Activated T-helper 2 cell treated with anti-CD3 and anti-CD28 coated beads, Interferon-gamma antibody, Interleukin-2, Interleukin-4, amounts not matched to agents 10 μg/mL and 5 μg/mL and 100 μg/mL, durations not matched to agents 14 hours and 24 hours and 36 hours (primary cell): ENCODE measurements at places on chromosomes 4 and X. TPM values are rescaled to one million over a fixed set of nuclear protein-coding genes. Genes with fewer than 3 reads are reported as not detected.
A peak's percentile ranks its signal among the peaks of the same experiment; 100 is the strongest.

DNA sequence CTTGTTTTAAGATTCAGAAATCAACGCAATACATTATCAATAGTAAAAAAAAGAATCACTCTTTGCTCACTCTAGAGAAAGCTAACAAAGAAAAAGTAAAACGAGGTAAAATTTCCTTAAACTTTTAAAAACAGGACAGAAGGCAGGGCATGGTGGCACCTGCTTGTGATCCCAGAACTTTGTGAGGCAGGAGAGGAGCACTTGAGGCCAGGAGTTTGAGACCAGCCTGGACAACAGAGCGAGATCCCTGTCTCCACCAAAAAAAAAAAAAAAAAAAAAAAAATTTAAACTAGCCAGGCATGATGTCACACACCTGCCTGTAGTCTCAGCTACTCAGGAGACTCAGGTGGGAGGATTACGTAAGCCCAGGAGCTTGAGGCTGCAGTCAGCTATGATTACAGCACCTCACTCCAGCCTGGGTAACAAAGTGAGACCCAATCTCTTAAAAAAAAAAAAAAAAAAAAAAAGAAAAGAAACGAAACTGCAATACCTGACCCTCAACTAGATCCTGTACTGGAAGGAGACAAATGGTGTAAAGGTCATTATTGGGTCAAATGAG lies 3.5 kb downstream of the CCNI start:
- no peak for DNase-seq

DNA sequence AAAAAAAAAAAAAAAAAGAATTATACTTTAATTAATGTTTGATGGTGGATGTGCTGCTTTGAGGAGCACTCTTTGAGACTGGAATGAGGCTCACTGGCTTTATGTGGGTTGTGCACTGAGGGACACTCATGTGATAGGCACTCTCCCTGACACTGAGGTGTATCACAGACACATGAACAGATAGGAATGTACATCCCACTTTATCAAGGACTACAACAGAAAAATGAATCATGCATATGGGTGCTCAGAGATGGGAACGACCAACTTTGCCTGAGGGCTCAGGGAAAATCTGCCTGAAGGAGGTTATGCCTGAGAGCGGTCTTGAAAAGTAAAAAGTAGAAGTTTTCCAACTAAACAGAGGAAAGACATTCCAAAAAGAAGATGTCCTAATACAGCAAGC lies 97.7 kb upstream of the RBPJ start:
- DNase-seq: no peak

Gene FMR1NB
- not detected in 2 replicates for total RNA-seq

Gene COL4A6
- not detected in 2 replicates for total RNA-seq

DNA sequence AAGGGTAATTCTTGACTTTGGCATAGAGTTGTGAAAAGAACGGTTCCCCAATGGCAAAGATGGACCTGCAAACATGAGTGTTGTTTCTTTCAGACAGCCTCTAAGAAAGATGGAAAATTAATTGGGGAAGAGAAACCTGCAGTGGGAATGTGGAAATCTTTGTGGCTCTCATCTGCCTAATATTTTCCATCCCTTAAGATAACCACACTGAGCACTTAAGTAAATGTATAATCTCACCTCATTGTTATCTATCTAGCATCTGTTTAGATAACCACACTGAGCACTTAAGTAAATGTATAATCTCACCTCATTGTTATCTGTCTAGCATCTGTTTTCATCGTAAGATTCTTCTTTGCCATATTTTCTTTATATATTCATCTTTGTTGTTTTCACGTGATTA lies 149.3 kb downstream of the NWD2 start:
- no peak for DNase-seq

- no peak for DNase-seq
Measured at GRCh38 chr4:53477636-53478035, 100.2 kb downstream of the FIP1L1 start.

DNA sequence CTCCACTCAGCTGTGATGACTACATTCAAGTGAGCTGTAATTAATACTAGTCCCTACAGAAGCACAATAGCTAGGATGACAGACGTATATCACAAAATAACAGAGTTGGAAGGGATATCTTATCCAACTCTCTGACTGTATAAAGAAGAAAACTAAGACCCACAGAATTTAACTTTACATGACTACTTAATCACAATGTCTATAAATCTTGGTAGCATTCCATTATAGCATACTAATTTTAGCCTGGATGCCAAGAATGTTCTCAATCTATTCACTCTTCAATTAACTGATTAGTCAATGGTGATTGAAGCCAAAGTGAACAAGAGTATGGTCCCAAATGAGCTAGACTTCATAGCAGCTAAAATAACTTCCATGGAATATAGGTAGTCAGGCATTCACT lies 31.2 kb downstream of the RPS6KA6 start:
- DNase-seq: no peak

DNA sequence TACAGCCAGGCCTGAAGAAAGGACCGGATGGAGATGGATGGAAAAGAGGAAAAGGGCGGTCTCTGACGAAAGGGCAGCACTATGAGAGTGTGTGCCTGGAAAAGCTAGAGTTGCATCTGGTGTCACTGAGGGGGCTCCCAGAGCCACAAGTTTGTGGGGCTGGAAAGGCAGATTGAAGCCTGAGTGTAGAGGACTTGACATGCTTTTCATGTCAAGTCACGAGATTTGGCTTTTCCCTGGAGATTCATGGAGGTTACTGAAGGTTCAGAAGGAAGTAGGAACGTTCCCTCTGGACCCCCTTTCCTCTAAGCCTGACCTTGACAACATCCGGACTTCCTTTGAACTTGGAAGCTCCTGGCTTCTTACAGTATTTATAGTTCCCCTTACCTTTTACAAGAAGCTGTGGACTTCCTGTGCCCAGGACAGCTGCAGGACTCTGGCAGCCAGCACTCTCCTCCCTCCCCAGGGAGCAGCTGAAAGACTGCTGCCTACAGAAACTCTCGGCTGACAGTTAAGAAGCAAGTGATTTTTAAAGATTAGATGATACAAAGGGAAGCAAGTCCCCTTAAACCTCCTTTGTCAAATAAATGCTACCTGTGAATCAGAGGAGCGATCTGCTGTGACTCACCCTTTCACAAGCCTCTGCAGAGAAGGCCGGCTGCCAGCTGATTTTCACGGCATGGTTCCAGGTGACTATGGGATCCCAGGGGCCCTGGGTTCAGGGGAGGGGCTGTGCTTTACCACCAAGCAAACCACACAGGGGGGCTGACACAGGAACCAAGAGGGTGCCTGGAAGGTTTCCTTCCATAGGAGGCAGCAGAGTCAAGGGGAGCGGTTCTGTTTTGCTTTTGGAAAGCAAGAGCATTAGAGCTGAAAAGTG lies 72.9 kb upstream of the STIM2 start:
- no peak for DNase-seq

- no peak for DNase-seq
Measured at GRCh38 chr4:141686146-141686775, 49.9 kb downstream of the IL15 start.

DNA sequence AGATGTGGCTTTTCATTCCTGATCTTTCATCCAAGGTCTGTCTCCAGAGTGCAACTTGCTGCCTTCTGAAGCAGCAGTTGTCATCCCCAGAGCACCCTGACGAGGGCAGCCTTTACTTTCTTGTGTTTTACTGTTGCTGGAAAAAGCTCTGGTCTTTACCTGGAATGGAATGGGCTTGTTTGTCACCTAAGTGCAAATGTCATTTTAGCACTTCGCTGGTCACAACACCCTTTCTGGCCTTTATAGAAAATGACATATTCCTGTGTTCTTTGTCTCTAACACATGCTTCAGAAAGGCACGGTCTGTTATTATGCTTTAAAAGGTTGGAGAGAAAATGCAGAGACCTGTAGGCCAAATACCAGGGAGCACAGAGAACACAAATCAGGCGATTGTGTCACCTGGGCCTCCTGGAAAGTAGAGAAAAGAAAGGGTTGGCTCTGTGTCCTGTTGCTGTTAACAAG lies 332.7 kb upstream of the IGFBP7 start:
- DNase-seq: no peak

- no peak for DNase-seq
Measured at GRCh38 chrX:132227383-132228112, 8.3 kb upstream of the RAP2C start.

DNA sequence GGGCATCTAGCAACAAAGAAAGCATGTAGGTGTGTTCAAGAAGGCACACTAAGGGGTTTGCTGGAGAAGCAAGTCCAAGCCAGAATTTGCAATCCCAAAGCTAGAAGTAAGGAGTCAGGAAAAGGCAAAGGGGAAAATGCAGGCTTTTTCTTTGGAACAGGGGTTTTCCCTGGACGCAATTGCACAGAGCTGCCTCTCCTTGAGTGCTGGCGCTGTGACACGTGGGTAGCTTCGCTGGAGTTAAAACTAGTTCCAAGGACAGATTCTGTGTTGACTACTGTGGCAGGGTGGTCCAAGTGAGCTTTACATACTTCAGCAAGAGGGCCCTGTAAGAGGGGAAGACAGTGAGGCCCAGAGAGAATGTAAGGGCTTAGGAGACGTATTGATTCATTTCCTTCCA lies 277.1 kb downstream of the ADGRA3 start:
- DNase-seq: no peak

DNA sequence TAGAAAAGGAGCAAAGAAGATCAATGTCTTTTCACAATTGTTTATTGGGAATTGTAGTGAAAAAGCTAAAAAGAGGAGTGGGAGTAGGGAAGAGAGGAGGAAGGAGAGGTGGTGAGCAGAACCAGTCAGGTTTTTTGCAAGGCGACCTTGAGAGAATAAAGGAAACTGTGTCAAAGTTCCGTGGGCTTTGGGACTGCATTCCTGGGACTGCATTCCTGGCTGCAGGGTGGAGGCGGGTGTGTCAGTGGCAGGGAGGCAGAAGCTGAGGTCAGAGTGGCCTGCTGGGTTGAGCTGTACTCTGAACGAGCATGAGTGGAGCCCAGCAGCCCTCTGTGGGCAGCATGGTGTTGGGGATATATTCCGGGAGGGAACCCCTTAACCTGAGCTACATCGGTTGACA lies 66.8 kb upstream of the UCP1 start:
- DNase-seq: no peak

DNA sequence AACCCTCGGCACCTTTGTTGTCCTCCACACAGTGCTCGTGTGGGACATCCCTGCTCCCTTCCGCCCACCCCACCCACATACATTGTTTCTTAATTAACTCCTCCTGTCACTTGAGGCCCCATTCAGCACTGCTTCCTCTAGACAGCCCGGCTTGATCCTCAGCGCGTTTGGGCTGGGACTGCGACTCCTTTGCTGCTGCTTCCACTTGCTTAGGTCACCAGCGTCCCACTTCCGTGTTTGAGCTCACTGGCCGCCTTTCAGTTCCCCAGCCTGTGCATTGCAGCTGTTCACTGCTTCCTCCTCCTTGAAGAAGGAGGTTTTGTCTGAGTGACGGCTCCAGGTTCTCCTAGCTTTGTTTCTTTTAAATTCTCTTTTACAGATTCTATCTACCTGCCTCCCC lies 16.1 kb downstream of the RNF4 start:
- peak; percentile 67 for DNase-seq

Gene GABRQ
- total RNA-seq: 0.05 and 0.07 TPM in 2 replicates

Gene TCP11X2
- not detected in 2 replicates for total RNA-seq

Gene AMTN
- total RNA-seq: not detected in 2 replicates

Gene FOXP3
- 28.9 and 29.4 TPM in 2 replicates for total RNA-seq

DNA sequence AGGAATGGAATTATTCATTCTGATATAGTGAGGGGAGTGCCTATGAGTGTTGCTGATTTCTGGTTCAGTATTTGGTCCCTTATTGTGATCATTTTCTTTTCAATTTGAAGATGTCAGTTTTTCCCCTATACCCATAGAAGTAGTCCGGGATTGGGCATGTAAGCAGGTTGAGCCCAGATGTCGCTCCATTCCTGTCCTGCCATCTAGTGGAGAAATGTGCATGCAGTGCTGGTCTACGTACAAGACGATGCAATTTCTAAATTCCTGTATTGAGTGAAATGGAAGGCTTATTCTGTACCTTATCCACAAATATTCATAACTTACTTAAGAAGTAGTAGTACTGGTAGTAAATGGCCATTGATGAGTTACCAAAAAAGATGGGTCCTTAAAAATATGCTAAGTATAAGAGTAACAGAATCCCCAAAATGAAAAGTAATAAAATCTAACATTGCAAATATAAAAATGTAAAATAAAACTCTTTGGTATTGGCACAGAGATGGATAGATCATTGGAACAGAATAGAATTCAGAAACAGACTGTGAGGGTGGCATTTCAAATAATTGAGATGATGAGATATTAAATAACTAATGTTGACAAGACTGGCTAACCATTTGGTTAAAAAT lies 60.9 kb downstream of the UGT8 start:
- DNase-seq: peak; percentile 8

Gene UGT2B28
- total RNA-seq: not detected in 2 replicates

Gene NOX1
- not detected in 2 replicates for total RNA-seq

DNA sequence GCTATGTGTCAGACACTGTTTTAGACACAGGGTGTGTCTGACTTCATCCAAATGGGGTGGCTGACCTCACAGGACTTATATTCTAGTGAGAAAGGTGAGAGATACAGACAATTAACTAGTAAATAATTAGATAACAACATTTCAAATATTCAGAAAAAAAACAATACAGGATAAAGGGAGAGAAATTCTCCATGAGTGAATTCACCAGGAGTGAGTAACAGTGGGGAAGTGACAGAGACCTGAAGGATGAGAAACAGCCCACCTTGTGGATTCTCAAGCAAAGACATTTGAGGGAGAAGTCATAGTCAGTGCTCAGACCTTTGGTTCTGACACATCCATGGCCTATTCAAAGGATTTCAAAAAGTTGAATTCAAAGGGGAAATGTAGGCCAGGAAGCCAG lies 627.9 kb downstream of the IQCM start:
- no peak for DNase-seq

Gene ALB
- total RNA-seq: not detected in 2 replicates

DNA sequence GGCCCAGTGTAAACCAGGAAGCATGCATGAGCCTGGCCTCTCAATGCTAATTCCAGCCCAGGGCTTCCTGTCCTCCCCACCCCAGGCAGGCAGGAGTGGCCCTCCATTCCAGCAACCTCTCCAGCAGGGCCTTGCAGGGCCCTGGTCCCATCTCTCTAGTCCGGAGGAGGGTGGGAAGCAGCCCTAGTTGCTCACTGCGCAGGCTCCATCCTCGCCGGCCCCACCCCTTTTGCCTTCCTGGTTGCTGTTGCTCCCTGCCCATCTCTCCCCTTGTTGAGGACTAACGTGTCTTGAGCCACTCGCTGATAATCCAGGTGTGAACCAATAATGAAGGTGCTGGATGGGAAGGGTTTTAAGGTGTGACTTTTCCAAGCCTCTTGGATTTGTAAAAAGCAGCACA lies 161.2 kb upstream of the BCOR start:
- DNase-seq: no peak

Gene KLF8
- 7.4 and 7.5 TPM in 2 replicates for total RNA-seq

DNA sequence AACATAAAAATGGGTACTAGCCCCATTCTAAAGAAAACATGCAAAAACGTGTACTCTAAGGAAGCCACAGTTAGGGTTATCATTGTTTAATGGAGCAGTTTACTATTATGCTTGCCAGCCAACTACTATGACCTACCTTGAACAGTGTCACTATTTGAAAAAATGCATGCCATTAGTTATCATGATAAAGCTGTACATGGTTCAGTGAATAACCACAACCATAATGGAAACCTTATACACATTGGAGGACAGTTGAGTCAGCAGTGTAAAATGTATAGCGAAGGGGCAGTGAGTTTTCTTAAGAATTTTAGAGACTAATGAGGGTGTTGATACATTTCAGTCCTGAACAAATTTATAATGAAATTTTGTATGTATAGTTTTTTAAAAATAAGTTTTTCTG lies 381.9 kb downstream of the GRXCR1 start:
- DNase-seq: no peak

Gene FAT4
- total RNA-seq: not detected in 2 replicates

Gene CD40LG
- 123 and 127 TPM in 2 replicates for total RNA-seq
